T-helper 17 cell (primary cell): ENCODE measurements at places on chromosomes 16 and 17.

DNA sequence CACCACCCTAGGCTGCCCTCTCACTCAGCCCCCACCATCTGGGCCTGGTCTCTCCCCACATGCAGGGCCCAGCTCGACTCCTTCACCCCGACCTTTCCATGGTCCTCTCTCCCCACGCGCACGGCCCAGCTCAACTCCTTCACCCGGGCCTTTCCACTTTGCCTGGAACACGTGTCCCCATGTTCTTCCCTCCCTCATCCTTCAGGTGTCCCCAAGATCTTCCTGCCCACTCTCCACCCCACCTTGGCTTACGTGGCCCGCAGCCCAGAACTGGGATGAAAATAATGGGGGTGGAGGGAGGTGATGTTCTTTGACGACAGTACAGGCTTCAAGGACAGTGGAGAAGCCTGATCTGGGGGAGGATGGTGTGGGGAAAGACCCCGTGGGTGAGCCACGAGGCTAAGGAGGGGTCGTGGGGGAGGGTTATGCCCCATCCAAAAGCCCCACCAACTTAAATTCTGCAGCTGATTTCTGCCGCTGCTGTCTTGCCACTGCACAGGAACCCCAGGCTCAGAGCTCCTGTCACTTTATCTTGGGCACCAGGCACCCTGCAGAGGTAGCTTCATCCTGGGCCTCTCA lies 9.9 kb upstream of the MEAK7 start:
- no peak for DNase-seq

- DNase-seq: no peak
Measured at GRCh38 chr17:28008513-28008912, 34.0 kb upstream of the NLK start.

- no peak for DNase-seq
Measured at GRCh38 chr16:84423416-84423837, 55.1 kb downstream of the ATP2C2 start.

- no peak for DNase-seq
Measured at GRCh38 chr16:50839920-50840729, 98.2 kb downstream of the CYLD start.

DNA sequence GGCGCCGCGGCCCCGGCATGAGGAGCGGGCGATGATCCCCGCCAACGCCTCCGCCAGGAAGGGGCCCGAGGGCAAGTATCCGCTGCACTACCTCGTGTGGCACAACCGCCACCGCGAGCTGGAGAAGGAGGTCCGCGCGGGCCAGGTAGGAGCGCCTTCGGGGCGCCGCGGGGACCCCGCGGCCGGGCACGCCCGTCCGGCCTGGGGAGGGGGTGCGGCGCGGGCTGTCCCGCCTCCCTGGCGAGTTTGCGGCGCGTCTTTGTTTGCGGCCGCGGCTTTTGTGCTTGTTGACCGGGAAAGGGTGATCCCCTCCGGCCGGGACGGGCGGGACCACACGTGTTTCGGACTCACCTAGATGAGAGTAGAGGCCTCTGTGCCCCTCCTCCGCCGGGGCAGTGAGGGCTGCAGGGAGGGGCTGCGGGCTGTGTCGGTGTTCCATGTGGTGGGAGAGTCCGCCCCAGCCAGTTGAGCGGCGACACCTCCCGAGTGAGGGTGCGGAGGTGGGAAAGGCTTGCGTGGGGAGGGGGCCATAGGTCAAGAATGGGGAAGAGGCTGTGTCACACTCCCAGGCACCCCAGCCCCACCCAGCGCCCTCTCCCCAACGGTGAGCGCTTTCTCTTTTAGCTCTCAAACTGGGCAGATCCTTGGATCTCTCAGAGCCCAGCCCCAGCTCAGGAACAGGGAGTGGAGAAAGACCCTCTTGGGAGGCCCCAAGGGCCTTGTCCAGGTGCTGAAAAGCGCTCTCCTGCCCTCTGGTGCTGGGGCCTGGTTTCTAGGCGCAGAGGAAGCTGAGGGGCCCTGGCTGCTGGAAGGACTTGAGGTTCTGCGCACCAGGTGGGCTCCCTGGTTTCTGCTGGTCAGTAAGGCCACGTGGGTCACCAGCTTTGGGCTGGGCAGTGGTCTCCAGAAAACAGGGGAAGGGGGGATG lies 923 bp downstream of the ANKRD13B start:
- peak; percentile 13 for DNase-seq
